ENCODE measurements at places on chromosomes 4 and X.

DNA sequence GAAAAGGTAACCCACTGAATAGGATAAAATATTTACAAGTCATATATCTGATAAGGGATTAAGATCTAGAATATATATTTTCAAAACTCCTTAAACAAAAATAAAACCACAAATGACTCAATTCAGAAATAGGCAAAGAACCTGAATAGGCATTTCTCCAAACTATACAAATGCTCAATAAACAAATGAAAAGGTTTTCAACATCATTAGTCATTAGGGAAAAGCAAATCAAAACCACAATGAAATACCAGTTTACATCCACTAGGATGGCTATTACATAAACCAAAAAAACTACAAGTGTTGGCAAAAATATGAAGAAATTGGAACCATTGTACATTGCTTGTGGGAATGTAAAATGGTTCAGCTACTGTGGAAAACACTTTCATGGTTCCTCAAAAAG lies 167.0 kb upstream of the GALNT7 start:
- DNase-seq = no peak

- DNase-seq = no peak
These were observed 9.5 kb downstream of the RBPJ start for GRCh38 chr4:26330186-26330787.

GRCh38 chr4:7007944-7008343 lies 35.2 kb upstream of the TADA2B start:
- DNase-seq = no peak

DNA sequence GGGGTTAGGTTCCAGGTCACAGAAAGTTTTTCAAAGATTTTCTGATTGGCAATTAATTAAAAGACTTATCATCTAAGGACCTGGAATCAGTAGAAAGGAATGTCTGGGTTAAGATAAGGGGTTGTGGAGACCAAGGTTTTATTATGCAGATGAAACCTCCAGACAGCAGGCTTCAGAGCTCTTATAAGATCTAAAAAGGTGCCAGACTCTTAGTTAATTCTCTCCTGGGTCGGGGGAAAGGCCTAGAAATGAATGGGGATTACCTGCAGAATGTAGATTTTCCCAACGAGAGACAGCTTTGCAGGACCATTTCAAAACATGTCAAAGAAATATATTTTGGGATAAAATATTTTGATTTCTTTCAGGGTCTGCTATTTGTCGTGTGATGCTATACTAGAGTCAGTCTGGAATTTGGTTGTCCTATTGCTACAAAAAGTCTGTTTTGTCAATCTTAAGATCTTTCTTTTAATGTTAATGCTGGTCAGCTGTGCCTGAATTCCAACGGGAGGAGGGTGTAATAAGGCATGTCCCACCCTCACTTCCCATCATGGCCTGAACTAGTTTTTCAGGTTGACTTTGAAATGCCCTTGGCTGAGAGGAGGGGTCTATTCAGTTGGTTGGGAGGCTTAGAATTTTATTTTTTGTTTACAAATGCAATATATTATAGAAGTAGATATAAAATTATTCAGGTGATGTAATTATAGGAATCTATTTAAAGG lies 15.8 kb downstream of the EGF start:
- DNase-seq = no peak

DNA sequence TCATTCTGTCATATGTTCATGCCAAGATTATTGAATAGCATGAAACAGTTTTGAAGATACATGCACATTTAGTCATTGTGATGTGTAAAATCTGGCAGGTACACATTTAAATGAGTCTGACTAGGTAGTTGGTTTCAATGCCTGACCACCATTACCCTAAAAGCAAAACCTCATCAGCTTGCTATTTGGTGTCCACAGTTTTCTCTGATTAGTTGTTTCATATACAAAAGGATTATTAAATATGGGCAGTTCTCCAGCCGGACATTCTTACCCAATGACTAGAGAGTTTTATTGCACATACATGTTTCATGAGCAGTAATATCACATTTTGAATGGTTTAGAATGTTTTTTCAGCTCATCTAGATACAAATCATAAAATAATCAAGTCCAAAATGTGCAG lies 23.7 kb downstream of the DCHS2 start:
- no peak for DNase-seq

DNA sequence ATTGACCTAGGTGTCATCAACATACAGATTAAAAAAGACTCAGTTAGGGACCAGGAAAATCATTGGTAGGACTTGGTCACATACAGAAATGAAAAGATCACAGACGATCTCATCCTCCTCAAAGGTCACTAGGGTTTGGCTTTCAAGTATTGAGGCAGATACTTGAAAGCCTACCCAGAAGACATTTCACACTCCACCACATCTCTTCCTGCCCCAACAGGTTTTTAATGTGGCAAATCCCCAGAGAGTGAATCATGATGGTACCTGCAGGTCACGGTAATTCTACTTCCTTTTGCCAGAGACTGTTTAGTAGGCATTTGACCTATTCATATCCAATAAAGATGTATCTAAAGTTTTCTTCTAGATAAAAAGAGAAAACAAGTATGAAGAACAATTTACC lies 44.1 kb downstream of the INPP4B start:
- DNase-seq = no peak

DNA sequence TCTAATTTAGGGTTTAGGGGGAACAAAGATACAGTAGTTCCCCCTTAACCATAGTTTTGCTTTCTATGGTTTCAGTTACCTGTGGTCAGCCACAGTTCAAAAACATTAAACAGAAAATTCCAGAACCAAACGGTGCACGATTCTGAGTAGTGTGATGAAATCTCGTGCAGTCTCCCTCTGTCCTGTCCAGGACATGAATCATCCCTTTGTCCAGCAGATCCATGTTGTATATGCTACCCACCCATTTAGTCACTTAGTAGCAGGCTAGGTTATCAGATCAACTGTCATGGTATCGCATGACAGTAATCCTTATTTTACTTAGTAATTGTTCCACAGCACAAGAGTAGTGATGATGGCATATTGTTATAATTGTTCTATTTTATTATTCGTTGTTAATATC lies 556.1 kb downstream of the IL1RAPL1 start:
- no peak for DNase-seq

DNA sequence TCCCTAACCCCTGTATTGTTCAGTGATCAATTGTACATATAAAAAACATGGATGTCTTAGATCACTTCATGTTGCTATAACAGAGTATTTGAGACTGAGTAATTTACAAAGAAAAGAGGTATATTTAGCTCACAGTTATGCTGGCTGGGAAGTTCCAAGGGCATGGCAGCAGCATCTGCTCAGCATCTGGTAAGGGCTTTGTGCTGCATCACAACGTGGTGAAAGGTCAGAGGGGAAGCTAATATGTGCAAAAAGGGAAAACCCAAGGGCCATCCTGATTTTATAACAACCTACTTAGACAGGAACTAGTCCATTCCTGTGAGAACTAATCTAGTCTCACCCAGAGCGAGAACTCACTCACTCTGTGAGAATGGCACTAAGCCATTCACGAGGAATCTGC lies 128.2 kb upstream of the OTUD4 start:
- DNase-seq = no peak

GRCh38 chrX:148568763-148569162 lies 68.3 kb downstream of the AFF2 start:
- DNase-seq = no peak

DNA sequence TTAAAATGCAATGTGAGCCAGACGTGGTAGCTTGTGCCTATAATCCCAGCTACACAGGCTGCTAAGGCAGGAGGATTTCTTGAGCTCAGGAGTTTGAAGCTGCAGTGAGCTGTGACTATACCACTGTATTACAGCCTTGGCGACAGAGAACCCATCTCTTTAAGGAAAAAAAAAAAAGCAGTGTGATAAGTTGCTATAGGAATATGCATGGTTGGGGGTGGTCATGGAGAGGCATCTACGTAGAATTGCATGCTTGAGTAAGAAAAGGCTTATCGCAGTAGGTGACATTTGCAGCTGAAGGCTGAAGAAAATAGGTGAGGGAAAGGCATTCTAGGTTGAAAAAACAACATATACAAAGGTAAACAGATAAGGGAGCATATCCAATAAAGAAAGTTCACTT lies 4.1 kb downstream of the DIAPH2 start:
- DNase-seq = no peak

DNA sequence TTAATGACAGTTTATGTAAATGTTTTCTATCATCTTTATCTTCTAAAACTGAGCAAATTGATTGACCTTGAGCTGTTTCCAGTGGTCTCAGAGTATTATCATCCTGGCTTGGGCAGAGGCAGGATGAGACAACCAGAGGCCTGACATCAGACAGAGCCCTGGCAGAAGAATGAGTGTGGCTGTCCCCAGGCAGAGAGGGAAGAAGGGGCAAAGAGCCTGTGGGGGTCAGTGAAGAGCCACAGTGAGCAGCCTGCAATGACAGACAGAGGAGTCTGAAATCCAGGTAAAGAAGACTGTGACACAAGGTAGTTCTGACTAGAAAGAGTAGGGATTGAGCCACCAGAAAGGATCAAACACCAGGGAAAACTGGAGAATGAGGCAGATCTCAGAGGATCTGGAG lies 182.4 kb upstream of the ARSJ start:
- no peak for DNase-seq

DNA sequence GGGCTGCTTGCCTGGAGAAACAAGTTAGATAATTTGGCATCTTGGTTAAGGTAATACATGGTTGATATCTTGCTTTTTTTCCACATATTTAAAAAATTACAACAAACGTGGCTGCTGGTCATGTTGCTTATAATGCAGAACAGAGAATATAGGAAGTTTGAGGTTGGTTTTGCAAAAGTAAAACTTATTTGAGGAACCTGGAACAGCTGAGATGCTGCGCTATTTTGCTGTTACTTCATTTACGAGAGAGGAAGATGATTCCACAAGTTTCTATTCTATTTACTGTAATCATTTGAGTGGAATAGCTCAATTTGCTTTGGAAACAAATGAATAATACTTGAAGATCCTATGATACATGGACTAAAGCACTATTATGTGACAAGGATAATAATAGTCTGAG lies 118.9 kb downstream of the TMA16 start:
- DNase-seq = no peak

- DNase-seq = no peak
These were observed 328.7 kb upstream of the ZFP42 start for GRCh38 chr4:187666697-187667494.

- DNase-seq = no peak
These were observed 6.3 kb downstream of the SLC25A4 start for GRCh38 chr4:185149392-185149791.

DNA sequence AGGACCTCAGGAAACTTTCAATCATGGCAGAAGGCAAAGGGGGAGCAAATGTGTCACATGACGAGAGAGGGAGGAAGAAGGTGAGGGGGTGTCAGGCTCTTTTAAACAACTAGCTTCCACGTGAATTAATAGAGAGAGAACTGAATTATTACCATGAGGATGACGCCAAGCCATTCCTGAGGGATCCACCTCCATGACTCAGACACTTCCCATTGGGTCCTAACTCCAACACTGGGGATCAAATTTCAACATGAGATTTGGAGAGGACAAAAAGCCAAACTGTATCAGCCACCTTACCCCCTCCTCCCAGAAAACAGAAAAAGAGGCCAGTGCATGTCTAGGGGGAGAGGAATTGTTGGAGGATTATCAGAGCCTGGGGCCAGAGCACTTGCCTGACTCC lies 40.4 kb upstream of the LAS1L start:
- DNase-seq = no peak

GRCh38 chr4:60359746-60360367 lies 840.3 kb upstream of the ADGRL3 start:
- no peak for DNase-seq

GRCh38 chrX:40171513-40172400 lies 74.0 kb upstream of the BCOR start:
- no peak for DNase-seq

GRCh38 chr4:88818631-88819470 lies 121.2 kb upstream of the NAP1L5 start:
- peak; percentile 35 for DNase-seq

DNA sequence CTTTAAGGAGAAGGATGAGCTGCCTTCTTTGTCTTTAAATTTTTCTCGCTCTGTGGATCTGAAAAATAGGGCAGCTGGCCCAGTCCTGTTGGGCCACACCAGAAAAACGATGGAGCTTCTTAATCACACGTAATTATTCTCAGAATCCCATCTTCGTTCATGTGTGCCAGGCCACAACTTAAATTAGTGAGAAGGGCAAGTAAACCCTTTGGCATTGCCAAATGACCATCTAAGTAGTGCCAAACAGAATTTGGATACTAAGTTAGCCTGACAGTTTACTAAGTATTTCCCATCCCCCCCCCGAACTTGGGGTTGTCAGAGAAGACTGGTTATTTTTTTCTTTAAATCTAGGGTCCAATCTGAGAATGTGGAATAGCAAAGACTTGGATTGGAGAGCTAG lies 62.0 kb downstream of the CASP3 start:
- DNase-seq = no peak

DNA sequence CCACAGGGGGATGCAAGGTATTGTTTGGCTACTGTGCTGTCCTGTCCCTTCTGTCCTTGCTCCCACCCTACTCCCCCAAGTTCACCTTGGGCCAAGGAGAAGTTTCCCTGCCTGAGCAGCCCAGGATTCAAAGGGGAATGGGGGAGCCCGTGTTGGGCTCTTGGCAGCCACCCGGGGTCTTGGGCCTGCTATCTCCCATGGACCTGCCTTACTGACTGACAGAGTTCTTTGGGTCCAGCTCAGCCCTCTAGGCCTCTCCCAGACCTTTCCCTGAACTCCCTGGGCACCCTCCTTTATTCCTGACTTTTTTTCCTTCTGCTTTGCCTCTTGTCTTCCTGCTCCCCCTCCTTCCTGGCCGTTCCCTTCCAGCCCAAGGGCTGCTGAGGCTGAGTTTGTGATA lies 67.4 kb downstream of the STARD8 start:
- DNase-seq = no peak

- DNase-seq = no peak
These were observed 163.6 kb upstream of the MAP3K15 start for GRCh38 chrX:19678941-19679340.

- DNase-seq = no peak
These were observed 40.6 kb downstream of the FAM149A start for GRCh38 chr4:186144946-186145569.

DNA sequence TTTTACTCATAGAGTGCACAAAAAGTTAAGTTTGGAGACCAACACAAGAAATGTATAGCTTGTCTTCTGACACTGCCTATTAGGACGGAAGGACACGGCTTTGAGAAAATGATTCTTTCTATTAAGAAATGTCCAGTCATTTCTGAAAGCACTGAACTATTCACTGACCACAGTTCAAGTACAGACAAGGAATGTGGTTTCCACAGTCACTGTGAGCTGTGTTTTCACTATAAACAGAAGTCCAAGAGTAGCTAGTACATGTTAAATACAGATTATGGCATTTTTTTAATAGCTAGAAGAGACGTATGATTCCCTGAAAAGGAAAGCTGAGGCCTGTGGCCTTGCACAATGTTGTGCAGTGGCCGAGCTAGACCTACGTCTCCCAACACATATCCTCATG lies 115.1 kb upstream of the GPM6A start:
- no peak for DNase-seq

Measured in Panc1 (cell line).